Activated CD4-positive, alpha-beta T cell treated with anti-CD3 and anti-CD28 coated beads, Interleukin-2, amount 50 U/mL, for 48 hours (primary cell): ENCODE measurements at places on chromosomes 11 and 22.

GRCh38 chr11:63549411-63549810 is 12.8 kb downstream of the PLAAT4 start:
- no peak for DNase-seq

- DNase-seq: peak; percentile 29
Measured at GRCh38 chr11:63769042-63769713, 603 bp upstream of the ZFTA start.

DNA sequence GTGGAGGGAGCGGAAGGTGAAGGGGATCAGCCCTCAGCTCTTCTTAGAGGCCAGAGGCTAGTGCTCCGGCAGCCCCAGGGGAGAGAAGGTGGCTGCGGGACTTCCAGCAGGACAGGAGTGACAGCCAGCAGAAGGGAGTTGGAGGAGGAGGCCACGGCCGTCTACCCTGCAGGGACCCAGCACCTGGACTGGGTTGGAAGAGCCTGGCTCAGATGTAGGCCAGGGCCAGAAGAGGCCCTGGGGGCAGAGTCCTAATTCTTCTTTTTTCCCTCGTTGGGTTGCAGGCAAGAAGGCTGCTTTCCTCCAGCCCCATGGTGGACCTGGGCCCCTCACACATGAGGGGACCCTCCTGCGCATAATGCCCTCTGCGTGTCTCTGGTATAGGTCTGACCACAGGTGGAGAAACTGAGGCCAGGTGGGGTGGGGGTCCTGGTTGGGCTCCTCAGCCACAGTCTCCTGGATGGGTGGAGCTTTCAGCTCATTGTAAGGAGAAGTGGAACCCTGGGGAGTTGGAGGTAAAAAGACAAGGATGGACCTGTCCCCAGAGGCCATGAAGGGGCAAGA is 2.3 kb upstream of the MCAM start:
- DNase-seq: no peak

DNA sequence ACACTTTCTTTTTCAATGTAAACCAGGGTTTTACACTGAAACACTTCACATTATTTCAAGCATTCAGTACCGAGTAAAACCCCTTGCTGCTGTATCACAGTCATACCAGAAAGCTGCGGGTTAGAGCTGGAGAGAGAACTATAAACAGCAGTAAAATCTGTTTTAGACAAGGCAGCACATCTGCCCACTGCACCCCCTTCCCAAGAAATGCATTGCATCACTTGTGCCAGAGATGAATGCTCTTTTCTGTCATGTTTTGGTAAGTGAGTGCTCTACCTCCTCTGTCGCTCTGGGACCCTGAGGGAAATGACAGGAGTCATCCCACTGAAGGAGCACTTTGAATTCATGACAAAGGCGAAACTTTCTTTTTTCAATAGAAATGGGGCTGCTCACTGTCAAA is 107.2 kb downstream of the MAML2 start:
- DNase-seq: peak; percentile 65

DNA sequence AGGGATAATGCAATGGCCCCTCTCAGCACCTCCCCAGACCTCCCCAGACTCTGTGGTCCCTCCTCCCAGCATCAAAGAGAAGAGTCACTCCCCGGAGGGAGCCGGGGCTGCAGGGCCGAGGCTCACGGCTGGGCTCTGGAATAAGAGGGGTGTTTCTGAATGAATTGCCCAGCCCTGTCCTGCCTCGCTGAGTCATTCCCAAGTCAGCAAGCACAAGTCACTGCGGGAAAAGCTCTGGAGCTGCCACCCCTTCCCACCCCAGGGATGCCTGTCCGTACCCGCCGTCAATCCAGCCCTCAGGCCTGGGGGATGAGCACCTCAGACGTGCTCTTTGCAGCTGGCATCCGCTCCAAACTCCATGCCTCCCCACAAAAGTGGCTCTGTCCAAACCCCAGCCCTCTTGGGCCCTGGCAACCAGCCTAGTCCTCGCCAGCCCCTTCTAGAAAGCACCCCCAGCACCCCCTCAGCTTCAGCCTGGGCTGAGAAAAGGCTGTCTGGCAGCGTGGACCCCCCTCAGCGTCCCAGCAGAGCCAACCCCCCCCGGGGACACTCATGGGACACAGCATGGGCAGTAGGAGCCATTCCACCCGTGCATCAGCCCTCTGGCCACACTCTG is 22.7 kb downstream of the CELSR1 start:
- no peak for DNase-seq
